ENCODE measurements at places on chromosomes 13 and 19. TPM values are rescaled to one million over a fixed set of nuclear protein-coding genes. Genes with fewer than 3 reads are reported as not detected.
A peak's percentile ranks its signal among the peaks of the same experiment; 100 is the strongest.

DNA sequence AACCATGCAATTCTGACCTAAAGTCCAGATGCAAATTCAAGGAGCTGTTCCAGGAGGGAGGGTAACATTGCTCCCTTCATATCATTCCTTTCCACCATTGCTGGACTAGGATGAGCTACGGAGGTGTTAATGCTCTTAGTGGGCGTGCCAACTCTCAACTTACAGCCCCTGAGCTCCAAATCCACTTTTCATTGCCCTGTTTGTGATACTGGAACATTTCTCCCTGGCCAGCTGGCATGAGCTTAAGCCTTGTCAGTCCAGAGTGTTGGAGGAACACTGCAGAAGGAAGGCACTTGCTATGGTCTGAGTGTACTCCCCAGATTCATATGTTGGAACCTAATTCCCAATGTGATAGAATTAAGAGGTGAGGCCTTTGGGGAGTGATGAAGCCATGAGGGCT is 70.4 kb upstream of the FARP1 start:
- no peak for DNase-seq

GRCh38 chr13:32822771-32823170 is 193.5 kb upstream of the KL start:
- DNase-seq = no peak

DNA sequence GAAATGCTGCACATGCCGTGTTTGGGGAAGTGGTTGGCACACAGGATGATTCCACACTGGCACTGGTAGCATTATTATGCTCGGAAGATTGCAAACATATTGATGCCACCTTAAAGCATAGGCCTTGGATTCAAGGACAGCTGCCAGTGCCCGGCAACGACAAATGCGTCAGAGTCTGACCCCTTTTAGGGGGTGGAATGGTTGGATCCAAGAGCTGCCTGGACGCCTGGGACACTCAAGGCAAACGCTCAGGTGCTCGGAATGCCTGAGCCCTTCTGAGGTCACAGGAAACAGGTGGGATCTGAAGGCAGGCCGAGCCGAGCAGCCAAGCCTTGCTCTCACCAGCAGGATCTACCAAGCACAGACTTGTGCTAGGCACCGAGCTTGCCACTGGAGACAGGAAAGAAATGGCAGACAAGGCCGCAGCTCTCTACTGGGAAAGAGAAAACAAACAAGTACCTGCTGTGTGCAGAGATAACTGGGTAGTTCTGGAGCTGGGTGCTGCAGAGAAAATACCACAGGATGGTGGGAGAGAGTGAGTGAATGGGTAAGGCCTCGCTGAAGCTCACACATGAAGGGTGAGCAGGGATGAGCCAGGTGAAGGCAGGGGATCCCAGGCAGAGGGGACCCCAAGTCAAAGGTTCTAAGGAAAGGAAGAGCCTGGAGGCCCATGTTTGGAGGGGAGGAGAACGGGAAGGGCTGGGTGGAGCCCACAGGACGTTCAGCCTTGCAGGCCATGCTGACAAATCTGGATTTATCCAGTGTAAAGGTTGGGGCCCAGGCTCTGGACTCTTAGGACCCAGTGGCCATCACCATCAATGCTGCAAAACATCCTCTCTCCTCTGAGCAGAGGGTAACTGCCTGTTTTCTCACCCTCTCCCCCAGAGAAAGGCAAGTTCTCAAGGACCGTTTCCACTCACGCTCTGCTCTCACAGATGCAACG is 9.2 kb downstream of the RANBP3 start:
- no peak for DNase-seq

- DNase-seq = no peak
These were observed 332.4 kb upstream of the ZNF507 start for GRCh38 chr19:32012886-32013631.

DNA sequence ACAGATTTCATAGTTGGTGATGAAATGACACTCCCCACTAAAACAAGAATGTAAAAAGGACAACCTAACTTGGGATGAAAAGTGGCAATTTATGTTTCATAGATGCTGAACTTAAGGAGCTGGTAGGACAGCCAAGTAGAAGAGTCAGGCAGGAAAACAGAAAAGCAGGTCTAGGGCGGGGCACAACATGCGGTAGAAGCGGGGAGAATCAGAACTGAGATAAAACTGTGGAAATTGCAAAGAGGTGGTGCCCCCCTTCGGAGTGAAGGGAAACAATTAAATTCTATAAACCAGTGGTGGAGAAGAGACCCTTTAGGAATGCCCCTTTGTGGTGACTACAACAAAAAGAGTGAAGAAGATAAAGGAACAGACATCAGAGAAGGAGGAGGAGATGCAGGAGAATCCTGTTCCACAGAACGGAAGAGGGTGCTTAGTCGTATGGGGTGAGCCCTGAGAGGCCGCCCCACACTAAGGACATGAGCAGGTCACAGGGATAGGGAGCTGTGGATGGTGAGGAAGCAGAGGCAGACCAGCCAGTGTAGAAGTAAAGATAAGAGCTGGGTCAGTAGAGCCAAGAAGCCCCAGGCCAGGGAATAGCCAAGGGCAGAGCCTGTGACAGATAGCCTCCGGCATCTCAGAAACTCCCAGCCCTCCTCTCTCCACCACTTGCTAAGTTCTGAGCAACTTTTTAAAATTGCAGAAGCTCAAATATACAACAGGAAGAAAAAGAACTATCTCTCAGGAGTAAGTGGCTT is 100.3 kb upstream of the DOCK9 start:
- no peak for DNase-seq

- DNase-seq = no peak
These were observed 318.9 kb upstream of the HTR2A start for GRCh38 chr13:47215736-47216135.

DNA sequence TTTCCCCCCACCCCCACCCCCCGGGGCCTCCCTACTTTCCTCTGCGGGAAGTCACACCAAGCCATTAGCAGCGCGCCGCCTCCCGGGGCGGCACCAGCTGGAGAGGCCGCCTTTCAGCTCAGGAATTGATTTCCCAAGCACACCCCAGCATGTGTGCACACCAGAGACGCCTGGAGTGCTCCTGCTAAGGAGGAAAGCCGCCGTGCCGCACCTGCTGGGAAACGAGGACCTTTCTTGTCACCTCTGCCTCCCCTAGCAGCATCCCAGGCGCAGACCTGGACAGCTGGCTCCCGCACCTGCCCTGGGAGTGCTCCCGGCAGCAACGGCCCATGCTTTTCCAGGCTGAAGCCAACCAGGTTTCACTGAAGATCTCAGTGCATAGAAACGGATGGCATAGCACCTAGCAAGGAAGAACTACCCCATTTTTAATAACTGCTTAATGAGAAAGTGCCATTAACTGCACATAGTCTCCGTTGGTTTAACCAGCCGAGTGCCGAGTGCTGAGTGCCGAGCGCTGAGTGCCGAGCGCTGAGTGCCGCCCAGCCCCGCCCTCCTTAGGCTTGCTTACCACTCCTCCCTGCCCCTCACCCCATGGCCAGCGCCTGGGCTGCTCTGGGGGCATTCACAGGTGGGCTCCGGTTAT is 165.0 kb downstream of the USP12 start:
- DNase-seq = peak; percentile 50

- DNase-seq = no peak
These were observed 348.1 kb downstream of the FOXO1 start for GRCh38 chr13:40318366-40318765.

- DNase-seq = peak; percentile 64
These were observed 10.3 kb downstream of the PALM start for GRCh38 chr19:718991-719512.

GRCh38 chr13:25988661-25989060 is 63.2 kb downstream of the SHISA2 start:
- no peak for DNase-seq

DNA sequence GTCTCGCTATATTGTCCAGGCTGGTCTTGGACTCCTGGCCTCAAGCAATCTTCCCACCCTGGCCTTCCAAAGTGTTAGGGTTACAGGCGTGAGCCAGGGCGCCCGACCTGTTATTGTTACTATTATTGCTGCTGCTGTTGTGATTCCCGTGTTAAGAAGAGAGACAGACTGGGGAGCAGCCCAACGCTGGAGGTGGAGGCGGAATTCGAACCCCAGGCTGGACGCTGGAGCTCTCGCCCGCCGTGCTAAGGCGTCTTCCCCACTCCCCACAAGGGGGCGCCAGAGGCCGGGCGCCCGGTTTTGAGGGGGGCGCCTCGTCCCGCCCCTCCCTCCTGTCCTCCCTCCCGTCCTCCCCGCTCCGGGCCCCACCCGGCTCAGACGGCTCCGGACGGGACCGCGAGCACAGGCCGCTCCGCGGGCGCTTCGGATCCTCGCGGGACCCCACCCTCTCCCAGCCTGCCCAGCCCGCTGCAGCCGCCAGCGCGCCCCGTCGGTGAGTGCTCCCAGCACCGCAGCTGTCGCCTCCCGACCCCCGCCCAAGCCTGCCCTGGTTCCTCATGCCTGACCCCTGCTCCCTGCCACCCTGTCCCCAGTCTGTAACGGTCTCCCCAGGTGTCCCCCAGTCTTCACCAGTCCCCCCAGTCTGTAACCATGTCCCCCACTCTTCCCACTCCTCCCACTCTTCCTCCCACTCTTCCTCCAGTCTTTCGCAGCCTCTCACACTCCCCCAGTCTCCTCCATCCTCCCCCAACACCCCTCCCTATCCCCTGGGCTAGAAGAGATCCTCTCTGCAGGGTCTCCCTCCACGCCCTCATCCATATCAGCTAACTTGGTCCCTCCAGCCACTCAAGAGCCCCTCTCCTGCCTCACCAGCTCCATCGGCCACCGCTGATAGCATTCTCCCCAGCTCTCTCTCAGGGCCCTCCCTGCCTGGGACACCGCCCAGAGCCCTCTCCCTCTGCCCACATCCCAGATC is at the start of gene EHD2:
TSS of gene EHD2 (plus strand) at position 377 of the 976 bp plus-strand sequence. CDS start 3,191 bp downstream, outside the sequence.
- no peak for DNase-seq

DNA sequence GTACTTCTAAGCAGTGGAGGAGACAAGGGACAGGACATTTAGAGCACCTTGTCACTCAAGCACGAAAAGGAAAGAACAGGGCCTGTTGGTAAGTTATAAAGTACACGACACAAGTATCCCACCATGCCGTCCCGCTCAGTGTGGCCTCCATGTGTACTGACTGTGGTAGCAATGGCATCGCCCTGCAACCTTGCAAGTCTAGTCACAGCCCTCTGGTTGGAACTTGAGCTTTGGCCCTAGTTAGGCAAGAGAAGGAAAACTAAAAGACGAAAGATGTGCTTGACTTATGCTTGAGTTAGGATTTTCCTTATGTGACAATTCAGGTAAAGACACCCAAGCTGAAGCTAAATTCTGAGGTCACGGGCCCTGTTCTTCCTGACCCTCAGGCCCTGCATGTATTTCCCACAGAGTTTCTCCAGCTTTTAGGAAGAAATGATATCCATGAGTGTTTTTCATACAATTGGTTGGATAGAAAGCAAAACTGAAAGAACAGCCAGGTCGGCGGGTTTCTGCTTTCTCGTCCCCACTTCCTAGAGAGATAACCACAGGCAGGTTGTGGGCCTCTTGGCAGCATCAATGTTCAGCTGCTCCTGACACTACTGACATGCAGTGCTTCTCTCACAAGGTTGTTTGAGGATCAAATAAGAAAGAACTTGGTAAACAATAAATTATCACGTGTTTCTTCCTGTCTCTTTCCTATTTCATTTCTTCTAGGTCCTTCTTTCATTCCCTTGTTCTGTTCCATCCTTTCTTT is 216.2 kb downstream of the IRS2 start:
- no peak for DNase-seq

- DNase-seq = peak; percentile 35
These were observed 55.3 kb downstream of the FRY start for GRCh38 chr13:32086791-32087441.

Gene ZNF708
- total RNA-seq = 16.5 TPM

Gene ONECUT3
- total RNA-seq = not detected

Gene ZNF486
- 12.9 TPM for total RNA-seq

Gene CCDC8
- 18.9 TPM for total RNA-seq

Gene LMO7
- total RNA-seq = 138 TPM
